ENCODE measurements at places on chromosomes 1 and 21.

DNA sequence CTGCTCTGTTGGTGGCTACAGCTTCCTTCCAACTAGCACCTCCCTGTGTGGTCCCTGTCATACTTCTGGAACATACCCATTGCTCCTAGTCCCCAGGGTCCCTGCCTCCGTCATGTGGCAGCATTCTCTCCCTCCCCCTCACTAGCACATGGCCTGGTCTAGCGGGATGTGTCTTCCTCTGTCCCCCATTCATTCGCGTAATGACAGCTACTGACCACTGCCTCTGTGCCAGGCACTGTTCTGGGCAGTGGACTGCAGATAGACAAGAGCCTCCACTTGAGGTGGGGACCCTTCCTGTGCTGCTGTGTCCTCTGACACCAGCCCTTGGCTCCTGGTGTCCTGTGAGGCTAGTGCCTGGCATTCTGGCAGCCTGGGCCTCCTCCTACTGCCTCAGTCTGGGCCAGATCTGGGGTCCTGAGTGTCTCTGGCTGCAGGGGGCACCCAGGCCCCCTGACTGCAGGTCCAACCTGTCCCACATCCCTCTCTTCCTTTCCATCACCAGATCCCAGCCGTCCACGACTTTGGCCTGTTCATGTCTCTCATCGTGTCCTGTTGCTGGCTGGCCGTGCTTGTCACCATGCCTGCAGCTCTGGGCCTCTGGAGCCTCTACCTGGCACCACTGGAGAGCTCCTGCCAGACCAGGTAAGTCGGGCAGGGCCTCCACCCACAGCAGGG, 38.1 kb downstream of the DISP3 start:
- DNase-seq: no peak

- DNase-seq: no peak
Measured at GRCh38 chr1:24903011-24903461, 27.0 kb downstream of the RUNX3 start.

DNA sequence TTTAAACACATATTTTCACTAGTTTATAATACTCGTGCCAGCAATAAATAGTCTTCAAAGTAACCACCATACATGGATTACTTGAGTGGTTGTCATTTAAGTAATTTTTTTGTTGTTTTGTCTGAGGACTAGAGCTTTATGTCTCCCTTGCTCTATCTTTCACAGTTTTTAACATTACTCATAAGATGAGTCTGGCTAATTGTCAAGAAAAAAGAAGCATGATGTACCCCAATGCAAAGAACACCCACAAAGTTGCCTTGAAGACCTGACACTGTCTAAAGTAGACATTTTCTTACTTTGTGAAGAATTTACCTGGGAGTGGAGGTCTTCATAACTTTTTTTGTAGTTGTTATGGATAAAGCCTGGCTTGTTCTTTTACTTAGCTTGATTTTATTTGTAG, 210.4 kb upstream of the BRINP3 start:
- no peak for DNase-seq

- DNase-seq: no peak
Measured at GRCh38 chr1:223411309-223411708, 18.1 kb downstream of the CCDC185 start.

DNA sequence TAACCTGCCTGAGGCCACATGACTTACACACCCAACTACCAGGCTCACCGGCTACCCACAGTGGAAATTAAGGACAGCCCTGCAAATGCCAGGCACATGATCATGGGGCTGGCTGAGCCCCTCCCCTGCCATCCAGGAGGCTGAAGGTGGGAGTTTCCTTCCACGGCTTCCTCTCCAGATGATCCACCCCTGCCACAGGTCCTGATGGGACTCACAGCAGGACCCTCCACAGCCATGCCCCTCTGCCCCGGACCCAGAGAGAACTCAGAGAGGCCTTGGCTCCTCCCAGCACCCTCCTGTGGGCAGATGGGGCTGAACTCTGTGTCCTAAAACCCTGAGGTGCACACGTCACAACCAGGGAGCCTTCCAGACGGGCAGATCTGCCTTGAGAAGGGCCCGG, 29.1 kb upstream of the CASZ1 start:
- no peak for DNase-seq

All from T-helper 17 cell (primary cell).